ENCODE measurements at places on chromosomes 16 and 17.

DNA sequence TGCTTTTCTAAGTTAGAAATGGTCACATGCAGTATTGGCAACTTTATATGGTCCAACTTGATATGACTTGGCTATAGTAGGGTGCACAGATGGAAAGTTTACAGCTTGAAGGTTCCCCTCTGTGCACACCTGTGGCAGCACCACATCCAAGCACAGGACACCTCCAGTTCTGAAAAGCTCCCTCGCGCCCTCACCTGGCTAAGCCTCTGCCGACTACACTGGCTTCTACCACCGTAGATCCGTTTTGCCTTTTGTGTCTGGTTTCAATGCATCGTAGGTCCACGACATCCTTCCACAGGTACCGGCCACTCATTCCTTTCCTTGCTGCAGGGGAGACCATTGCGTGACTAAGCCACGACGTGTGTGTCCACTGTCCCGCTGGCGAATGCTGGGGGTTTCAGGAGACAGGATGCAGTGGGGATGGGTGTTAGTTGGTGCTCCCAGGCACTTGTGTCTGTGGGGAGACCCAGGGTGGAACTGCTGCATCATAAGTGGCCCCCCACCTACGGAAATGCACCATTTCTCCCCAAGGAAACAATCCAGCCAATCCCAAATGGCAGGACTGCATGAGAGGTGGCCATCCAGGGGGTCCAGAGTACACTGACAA, 4.9 kb upstream of the RASD1 start:
- no peak for DNase-seq

- no peak for DNase-seq
These were observed at the start of gene GNG13 for GRCh38 chr16:799948-800833. TSS of gene GNG13 (minus strand) at chr16:800734. CDS start at chr16:799077, 1,657 bp downstream.

DNA sequence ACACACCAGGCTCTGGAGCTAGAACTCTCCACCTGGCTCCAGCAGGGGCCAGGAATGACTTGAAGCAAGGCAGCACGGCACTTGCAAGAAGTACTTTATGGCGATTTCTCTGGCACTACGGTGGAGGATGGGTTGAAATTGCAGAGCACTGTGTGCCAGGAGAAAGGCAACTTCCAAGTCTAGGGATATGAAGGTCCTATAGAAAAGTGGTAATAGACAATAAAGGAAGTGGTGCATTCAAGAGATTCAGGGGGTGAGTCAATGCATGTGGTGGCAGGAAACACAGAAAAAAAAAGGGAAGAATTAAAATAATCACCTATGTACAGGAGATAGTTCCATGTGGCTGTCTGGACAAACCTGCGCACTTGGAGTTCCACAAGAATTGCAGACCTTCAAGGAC, 240.3 kb upstream of the DYNLRB2 start:
- DNase-seq: no peak

GRCh38 chr17:15462976-15463772, 4.2 kb downstream of the CDRT4 start:
- DNase-seq: no peak

GRCh38 chr16:27476240-27476639, 73.5 kb downstream of the GTF3C1 start:
- DNase-seq: no peak

DNA sequence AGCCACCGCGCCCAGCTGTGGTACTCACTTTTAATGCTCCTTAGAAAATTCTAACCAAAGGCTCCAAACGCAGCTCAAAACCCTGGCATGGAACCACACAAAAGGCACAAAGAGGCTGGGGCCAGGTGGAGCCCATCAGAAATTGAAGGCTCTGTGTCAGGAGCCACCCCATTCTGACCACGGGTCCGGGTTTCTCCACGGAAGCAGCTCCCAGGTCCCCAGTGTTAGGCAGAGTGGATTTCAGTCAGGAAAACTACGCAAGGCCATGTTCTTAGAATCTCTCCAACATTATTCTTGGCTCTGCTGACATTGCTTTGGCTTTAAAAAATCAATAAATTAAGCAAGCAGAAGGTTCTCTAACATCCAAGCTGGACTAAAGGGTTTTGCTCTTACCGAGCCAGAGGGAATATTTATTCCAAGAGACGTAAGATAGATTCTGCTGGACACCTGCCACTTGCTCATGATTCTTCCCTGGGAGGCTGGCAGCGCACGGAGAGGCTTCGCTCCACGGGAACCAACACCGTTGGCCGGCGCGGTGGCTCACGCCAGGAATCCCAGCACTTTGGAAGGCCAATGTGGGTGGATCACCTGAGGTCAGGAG, 93.5 kb downstream of the NXN start:
- no peak for DNase-seq

Data from stimulated activated CD4-positive, alpha-beta T cell treated with anti-CD3 and anti-CD28 coated beads, Interleukin-1b, Interleukin-23, amount 100 ng/mL, for 4 hours (primary cell).